ENCODE measurements at places on chromosomes 5 and 9. TPM values are rescaled to one million over a fixed set of nuclear protein-coding genes. Genes with fewer than 3 reads are reported as not detected.

DNA sequence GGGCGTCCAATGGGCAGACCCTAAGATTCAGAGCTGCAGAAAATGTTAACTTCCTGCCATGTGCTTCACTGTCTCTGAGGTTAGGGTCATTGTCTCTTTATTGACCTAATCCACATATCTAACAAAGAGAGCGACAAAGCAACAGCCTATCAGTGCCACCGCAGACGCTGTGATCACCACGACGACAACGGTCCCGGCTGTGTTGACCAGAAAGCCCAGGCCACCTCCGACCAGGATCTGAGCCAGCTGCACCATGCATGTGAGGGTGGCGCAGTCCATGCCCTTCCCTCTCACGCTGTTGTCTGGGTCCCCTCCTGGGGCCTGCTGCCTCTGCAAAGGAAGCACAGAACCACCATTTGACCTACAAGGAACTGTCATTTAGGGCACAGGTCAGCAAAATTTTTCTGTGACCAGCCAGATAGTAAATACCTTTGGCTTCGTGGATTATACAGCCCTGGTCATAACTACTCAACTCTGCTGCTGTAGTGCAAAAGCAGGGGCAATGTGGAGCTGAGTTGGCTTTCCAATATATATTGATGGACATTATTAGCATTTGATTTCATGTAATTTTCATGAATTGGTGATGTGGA, 8.5 kb downstream of the RXFP3 start:
- no peak for DNase-seq

DNA sequence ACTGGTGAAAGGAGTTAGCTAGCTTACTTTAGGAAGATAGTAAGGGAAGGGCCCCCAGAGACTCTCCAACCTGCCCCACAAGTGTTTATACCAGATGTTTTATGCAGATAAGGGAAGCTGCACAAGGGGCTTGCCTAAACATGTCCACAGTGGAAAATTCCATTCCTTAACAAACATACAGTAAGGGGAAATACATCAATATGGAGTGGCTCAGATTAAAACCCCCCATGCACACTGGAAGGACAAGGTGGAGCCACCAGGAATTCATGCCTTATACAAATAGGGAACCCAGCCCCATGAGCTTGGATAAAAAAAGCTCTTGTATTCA, 106.3 kb upstream of the GPBP1 start:
- no peak for DNase-seq

- no peak for DNase-seq
Observed at GRCh38 chr5:155872629-155873220, 454.2 kb upstream of the SGCD start.

The SLC6A3 gene
- 0.57 TPM for total RNA-seq

DNA sequence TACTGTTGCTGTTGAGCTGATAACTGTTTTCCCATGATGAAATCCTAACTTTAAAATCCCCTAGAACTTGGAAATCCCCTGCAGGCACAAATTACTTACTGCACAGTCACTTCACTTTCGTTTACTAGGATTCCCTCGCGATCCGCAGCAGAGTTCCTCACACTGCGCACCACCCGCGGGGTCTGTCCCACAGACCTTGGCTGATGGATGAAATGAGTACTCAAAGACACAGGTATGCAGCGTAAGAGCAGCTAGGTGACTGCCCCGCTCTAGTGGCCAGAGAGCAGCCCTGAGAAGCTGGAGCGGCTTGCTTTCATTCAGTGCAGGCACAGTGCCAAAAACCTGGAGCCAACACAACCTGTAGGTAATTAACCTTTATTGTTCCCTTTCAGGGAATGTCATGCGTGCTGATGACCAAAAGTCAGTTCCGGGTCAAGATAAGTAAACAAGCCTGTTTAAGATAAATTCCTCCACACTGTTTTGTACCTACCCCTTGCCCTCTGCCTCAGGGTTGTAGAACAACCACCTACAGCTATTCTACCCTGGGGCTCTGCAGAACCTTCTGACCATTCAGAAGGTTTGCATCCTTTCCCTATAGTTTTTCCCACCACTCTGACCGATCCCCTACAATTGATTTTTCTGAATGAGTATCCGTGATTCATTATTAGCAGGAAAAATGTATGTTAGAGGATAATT, 191.2 kb downstream of the CDH9 start:
- no peak for DNase-seq

The CTSV gene
- not detected for total RNA-seq

- no peak for DNase-seq
Observed at GRCh38 chr5:142722146-142722545, 36.3 kb upstream of the FGF1 start.

DNA sequence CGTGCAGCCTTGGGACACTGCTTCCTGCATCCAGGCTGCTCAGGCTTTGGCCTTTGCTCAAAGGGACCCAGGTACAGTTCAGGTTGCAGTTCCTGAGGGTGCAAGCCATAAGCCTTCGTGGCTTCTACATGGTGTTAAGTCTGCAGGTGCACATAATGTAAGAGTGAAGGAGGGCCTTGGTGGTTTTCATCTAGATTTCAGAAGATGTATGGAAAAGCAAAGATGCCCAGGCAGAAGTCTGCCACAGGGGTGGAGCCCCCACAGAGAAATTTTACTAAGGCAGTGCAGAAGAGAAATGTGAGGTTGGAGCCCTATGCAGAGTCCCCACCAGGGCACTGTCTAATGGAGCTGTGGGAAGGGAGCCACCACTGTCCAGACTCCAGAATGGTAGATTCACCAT, 200.9 kb downstream of the ICE1 start:
- DNase-seq = no peak

DNA sequence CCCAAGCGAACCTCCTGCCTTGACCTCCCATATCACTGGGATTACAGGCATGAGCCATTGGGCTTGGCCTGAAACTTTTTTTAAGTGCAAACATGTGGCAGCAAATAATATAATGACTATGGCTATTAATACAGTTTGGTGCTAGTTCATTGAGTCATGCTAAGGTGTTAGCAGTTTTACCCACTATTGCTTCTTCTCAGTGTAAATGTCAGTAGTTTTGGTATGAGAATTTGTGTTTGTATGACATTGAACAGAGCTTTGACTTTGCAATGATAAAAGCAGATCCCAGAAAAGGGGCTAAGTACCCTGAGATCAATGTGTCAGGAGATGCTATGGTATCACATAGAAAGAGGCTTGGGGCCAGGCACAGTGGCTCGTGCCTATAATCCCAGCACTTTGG, 67.2 kb downstream of the WDR41 start:
- DNase-seq = no peak

- no peak for DNase-seq
Observed at GRCh38 chr9:125515983-125516940, 190.7 kb downstream of the MAPKAP1 start.

The WDR36 gene
- 33.9 TPM for total RNA-seq

DNA sequence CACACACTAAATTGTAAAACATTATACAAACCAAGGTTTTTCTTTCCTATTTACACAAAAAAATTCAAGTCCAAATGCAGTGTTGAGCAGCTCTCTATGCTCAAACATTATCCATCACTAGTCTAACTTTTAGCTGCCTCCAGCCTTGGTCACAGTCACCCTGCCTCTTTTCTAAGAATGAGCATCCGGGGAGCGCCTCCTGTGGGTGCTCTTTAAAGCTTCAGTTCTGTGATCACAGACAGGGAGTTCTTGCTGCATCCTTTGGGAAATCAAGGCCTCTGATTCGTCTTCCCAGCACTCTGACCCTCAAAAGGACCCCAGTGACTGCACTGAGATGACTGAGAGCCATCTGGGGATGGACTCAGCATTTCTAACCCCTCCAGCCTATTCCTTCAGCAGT, 289.6 kb downstream of the SEC61B start:
- no peak for DNase-seq

DNA sequence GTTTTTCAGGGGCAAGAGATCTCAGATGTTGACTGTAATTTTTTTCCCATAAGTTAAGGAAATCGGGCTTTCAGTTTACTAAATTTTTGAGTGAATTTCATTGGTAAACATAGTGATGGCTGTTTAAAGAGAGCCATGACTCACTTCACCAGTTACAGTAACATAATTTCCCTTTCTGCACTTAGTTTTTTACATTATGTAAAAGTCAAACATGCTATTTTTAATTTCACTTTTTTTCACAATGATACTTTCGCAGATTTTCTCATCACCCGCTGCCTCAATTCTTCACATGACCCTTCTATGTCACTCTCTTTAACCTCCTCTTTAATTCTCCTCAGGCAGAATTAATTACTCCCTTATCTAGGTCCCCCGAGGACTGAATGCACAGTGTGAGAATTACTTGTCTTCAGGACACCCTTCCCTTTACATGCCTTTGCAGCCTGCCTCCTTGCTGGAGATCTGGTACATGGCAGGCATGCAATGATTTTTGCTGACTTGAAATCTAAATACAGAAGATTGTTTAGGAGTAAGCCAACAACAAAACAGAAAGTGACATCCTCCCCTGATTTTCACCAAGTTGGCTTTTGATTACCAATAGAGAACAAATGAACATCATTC, 217.5 kb upstream of the S1PR3 start:
- no peak for DNase-seq

The TMEM174 gene
- not detected for total RNA-seq

DNA sequence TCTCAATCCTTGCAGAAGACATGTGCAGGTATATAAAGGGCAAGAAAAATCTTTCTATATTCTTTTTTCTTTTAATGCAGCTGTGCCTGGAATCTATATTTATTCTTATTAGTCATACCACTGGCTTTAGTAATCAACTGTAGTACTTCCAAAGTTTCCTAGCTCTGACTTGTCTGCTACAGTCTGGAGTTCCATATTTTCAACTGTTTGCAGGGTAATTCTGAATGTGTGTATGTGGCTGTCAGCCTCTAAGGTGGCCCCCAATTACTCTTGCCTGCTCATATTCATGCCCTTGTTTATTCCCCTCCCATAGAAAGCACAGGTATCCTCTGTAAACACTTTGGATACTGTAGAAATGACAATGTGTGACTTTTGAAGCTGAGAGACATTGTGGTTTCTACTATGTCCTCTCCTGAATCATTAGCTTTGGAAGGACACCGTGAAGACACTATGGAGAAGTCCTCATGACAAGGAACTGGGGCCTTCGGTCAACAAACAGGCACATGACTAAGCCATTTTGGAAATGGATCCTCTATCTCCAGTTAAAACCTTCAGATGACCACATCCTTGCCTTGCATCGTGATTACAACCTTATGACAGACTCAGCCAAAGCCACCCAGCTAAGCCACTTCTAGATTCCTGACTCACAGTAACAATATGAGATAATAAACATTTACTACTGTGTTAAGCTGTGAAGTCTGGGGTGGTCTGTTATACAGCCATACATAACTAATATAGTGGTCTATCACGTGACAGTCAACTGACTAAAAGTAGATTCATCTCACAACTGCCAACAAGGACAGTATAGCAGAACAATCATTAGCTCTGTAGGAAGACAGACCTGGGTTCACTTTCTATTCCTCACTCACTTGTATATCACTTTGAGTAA, 49.5 kb upstream of the SUSD1 start:
- no peak for DNase-seq

DNA sequence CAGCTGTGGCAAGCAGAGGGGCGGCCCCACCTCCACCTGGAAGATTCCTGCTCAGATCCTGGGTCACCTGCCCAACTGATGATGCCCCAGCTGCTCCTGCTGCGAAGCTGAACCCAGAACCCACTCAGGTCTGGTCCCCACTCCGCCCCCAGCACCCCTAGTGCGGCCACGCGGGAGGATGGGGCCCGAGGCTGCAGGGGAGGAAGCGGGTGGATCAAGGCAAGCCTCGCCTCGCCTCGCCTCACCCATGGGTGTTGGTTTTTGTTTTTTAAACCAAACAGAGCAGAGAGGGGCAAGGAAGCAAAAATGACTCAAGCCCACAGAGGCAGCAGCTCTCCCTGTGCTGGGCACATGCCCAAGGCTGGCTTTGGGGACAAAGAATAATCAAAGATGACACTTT, 23.2 kb downstream of the ABO start:
- DNase-seq = no peak

The GFI1B gene
- total RNA-seq = not detected

The CCDC112 gene
- 7.4 TPM for total RNA-seq

GRCh38 chr5:38648703-38649291, 92.4 kb upstream of the LIFR start:
- DNase-seq = no peak

DNA sequence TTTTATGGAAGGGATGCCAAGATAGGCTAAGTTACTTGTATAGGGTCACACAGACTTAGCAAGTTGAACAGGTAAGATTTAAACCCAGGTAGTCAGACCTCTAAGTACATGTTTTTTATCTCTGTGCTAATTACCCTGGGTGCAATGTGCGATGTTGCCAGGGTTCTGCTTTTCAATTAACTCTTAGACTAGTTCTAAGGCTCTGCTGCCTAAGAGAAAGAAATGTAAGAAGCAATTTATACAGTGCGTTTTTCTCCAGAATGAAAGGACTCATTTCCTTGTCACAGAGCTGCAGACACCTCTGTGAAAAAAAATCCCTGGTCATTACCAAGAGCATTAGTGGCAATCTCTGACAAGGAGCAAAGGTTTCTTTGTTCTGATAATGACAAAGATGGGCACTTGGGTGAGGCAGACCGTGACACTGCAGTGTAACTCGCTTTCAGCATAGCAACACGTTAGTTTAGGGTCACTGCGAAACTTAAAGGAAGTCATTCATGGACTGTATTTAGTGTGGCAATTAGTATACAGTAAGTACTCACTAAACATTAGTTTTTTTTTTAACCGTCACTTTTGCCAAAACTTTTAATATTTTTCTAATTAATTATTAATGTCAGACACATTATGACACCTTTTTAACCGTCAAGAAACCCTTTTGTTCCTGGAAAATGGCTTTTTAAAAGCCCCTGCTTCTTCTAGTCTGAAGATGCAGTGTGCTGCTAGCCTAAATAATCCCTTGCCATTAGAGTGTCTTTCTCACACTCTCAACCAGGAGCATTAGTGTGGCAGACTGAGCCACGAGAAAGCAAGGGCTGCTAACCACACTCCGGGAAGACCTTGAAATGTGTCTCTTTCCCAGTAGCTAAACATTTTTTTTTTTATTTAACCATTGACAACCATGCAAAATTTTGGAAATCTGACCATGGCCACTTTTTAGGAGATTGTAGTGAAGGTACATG, 520.0 kb upstream of the C9orf72 start:
- no peak for DNase-seq

Measured in ureter (tissue), 1 donor.